ENCODE measurements at places on chromosomes 12 and 14.

- DNase-seq, result no peak
These were observed 162.6 kb downstream of the SLC15A4 start for GRCh38 chr12:128661226-128661569.

- peak; percentile 71 for DNase-seq
These were observed at the start of gene DDN for GRCh38 chr12:48999371-49000131. Gene DDN, minus strand, starts transcription at chr12:48999375. Its CDS starts 88 bp downstream, at chr12:48999287.

GRCh38 chr12:41769810-41770209 lies 374.9 kb downstream of the GXYLT1 start:
- DNase-seq, result no peak

- DNase-seq, result no peak
These were observed 91.5 kb upstream of the ZFP36L1 start for GRCh38 chr14:68884031-68885030.

DNA sequence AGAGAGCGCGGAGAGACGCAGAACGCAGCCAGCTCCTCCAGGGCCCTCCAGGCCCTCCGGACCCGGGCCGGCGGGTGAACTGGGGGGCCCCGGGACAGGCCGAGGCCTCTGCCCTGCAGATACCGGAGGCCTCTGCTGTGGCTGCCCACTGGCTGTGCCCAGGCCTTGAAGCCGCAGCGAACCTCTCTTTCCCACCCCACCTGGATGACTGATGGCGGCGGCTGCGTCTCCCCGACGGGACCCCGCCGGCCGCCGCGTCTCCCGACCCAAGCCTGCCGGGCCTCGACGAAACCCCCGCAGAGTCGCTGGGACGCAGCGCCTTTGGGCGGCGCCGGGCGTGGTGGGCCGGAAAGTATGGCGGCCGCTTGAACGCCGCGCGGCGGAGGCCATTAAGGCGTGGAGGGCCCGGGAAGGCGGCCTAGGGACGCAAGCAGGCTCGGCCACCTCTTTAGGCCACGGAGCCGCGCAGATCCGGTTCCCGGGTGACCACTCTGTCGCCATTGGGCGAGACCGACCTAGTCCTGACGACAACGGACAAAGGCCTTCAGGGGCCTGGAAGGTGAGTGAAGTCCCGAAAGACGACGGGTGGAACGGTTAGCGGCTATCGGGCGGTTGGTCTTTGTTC lies 8.4 kb upstream of the ERGIC2 start:
- no peak for DNase-seq

DNA sequence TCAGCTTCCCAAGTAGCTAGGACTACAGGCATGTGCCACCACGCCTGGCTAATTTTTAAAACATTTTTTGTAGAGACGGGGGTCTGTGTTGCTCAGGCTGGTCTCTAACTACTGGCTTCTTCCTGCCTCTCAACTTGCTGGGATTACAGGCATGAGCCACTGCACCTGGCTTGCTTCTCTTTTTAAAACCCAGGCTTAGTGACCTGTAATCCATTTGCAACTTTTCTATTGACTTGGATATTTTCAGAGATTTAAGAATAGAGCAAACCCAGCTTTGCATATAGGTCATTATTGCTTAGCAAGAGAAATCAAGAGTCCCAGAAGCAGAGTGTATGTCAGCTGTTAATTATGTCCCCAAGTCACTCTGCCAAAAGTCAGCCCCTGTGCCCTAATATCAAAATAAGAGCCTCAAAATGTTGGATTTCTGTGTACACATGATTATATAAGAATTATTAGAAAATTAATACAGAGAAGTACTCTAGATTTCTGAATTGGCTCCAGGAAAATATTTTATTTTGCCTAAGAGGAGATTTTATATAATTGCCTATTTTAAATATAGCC lies 24.9 kb downstream of the TCP11L2 start:
- DNase-seq, result no peak

GRCh38 chr14:50407111-50407812 lies 10.6 kb upstream of the CDKL1 start:
- no peak for DNase-seq

DNA sequence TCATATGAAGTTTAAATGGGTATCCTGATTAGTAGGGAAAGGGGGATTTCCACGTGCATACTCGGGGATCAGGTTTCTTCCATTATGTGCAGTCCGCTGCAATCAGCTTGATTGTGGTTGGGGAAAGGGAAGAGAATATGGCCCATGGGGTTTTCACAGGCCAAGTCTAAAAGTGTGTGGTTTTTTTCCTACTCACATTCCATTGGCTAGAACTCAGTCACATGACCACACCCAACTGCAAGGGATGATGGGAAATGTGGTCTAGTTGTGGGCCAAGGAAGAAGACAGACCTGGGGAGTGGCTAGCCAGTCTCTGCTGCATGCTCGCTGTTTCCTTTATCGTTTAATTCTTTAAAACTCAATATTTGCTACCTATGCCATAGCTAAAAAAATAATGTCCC lies 105.1 kb downstream of the PRIMA1 start:
- DNase-seq, result no peak

- DNase-seq, result peak; percentile 88
These were observed 194.9 kb upstream of the OR4E1 start for GRCh38 chr14:21868442-21869046.

DNA sequence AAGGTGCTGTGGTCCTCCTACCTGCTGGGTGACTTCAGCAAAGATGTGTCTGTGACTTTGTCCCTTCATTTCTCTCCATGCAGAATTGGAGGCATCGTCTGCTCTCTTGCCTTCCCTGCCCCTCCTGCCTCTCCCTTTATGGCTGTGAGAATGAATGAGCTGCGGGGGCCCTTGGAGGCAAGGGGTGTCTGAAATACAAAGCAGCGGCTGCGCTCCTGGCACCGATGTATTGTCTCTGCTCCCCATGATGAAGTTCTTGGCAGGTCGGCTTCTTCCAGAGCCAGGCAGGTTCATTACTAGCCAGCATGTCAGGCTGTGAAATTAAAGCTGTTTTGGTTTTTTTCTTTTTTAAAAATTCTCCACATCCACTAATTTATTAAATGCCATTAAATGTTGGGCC lies 194.5 kb downstream of the TSPAN9 start:
- DNase-seq, result no peak

DNA sequence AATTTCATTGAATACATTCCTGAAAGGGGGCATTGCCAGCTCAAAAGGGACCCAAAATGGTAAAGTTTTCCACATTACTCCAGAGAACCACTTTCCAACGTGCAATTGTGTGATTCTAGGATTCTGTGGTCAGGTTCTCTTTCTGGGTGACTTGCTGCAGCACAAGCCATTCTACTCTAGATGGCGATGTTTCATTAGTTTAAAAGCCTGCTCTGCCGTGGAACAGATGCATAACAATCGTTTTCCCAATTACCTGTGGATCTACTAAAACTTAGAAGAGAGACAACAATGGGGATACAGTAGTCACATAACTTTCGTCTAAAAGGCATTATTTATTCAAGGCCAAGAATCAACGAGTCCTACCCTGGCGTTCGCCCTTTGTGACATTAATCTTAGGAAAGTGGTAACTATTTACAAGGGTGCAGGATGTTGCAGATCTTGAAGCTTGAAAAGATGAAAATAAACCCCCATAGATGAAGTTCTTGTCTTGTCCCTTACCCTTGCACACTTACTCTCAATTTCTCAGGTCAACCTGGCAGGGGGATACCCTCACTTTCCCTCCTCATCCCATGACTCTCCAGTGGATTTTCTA lies 400.9 kb downstream of the SNAPC1 start:
- no peak for DNase-seq

- no peak for DNase-seq
These were observed 986 bp upstream of the NTF3 start for GRCh38 chr12:5430641-5431603.

GRCh38 chr14:103546652-103547454 lies 15.6 kb downstream of the BAG5 start:
- peak; percentile 87 for DNase-seq

GRCh38 chr12:53190108-53190729 lies 9.5 kb upstream of the CSAD start:
- peak; percentile 64 for DNase-seq

DNA sequence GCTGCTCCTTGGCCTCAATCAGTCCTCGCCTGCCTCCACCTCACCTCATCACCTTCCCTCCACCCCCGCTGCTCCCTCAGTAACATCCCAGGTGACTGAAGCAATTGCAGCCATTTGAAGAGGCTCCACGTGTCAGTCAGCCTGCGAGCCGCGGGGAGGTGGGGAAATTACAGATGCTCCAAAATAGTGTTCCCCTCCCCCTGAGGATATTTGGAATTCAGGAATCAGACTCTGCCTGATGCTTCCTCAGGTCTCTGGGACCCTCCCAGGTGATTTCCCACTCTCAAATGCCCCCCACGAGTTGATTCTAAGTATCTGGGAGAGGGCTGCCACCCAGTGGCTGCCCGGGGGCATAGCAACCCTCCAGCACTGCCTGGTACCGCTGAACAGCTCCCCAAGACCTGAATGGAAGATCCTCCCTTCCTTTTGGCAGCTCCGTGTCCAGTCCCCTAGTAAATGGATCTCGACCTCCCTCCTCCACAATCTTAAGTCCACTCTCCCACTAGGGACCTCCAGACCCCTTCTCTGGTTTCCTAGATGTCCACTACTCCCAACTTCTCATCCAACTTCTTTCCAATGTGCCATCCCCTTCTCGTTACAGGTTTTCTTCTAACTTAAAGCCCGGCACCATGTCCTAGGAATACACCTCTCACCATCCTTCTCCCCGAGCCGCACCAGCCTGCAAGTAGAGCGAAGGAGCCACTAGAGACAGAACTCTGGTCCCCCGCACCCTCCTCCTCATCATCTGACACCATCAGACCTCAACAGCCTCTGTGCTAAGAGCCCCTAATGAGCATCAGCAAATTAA lies 1.4 kb upstream of the ASIC1 start:
- DNase-seq, result peak; percentile 76

- no peak for DNase-seq
These were observed 494 bp downstream of the TMTC3 start for GRCh38 chr12:88142610-88142991.

DNA sequence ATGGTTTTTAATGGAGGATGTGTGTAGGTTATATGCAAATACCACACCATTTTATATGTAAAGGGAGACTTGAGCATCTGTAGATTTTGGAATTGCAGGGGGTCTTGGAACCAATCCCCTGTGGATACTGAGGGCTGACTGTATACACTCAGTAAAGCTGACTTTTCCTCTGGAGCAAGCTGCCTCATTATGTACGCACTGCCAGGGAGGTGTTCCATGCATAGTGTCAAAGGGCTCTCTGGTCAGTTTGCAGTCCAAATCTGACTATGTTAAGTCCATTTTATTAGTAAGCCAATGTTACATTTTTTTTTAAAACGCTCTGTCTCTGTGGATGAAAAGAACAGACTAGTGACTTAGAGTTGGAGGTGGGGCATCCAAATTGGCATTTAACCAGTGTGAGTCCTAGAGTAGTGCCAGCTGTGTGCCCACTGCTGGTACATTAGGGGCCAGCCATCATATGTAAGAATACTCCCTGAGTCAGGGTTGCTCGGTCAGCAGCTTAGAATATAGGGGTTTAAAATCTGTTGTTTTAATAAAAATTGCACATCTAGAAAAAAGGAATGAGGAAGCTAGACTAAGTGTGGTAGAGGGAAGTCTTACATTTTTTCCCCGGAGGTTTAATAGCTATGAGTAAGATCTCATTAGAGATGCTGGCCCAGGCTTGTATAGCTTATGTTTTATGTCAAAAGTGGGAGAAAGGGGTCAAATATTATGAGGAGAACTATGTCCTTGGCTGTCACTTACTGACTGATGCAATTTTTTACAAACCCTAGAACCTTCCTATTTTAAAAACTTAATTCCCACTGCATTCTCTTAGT lies 87.0 kb downstream of the TESC start:
- no peak for DNase-seq

- no peak for DNase-seq
These were observed 30.8 kb downstream of the LGMN start for GRCh38 chr14:92717571-92718042.

DNA sequence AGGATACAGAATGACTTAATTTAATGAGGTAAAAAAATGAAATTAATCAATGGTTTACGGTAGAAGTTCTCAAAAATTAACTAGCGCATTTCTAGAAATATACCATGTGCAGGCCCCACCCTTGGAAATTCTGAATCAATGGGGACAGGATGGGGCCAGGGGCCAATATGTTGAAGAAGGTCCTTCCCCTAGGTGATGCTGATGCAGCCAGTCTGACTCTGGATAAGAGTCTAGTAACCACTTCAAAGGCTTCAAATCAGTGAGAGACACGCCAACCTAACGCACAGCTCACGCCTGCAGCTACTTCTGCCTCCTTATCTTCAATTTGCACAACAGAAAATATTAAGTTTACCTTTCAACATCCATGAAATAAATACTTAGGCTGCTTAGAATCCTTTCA lies 14.9 kb downstream of the GIT2 start:
- DNase-seq, result peak; percentile 66

GRCh38 chr12:55745361-55746173 lies 2.6 kb downstream of the GDF11 start:
- no peak for DNase-seq

DNA sequence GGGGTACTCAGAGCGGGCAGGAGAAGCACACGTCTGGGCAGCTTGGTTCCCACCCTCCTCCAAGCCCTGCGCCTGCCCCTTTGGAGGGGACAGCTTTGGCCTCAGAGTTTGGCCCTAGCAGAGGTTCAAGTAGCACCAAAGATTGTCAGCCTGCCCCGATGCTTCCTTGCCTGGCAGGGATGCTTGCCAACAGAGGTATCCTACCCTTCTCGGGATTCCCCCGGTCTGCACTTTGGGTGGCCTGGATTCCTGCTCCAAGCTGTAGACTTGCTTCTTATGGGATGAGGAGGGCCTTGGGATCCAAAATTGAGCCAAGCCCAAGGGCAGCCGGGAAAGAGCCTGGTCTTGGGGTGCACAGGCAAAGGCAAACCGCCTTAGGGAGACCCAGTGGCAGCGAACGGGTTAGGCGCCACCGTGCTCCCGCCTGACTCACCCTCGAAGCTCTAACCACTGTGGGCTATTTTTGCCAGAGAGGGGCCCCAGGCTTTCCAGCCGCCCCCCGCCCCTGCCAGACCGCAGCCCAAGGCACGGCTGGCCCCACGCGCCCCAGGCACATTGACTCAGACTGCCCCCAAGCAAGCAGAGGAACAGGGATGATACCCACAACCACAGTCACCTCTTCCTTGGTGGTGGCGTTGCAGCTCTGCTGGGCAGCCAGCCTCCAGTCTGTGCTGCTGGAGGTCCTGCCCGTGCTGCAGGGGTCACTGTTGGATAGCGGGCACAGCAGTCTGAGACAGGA lies 847 bp upstream of the WNT10B start:
- DNase-seq, result peak; percentile 81
